ENCODE measurements at places on chromosomes 12 and 14.

GRCh38 chr14:55638665-55639064 lies 58.7 kb downstream of the KTN1 start:
- no peak overlapping the region for H3K27ac ChIP-seq
- H3K4me1 ChIP-seq = no peaks in the 10 kb centered on the region
- H3K27me3 ChIP-seq = no peaks in the 10 kb centered on the region
- peaks cover 61% of the 10 kb centered on the region for H3K36me3 ChIP-seq
- no peak overlapping the region for H3K4me3 ChIP-seq

GRCh38 chr12:68317047-68317667 lies 15.0 kb downstream of the MDM1 start:
- peaks cover 6% of the 10 kb centered on the region for H3K4me1 ChIP-seq
- no peaks in the 10 kb centered on the region for H3K36me3 ChIP-seq
- no peaks in the 10 kb centered on the region for H3K27me3 ChIP-seq
- no peak overlapping the region for H3K27ac ChIP-seq
- H3K4me3 ChIP-seq = no peak overlapping the region
- peak; percentile 17 for DNase-seq

DNA sequence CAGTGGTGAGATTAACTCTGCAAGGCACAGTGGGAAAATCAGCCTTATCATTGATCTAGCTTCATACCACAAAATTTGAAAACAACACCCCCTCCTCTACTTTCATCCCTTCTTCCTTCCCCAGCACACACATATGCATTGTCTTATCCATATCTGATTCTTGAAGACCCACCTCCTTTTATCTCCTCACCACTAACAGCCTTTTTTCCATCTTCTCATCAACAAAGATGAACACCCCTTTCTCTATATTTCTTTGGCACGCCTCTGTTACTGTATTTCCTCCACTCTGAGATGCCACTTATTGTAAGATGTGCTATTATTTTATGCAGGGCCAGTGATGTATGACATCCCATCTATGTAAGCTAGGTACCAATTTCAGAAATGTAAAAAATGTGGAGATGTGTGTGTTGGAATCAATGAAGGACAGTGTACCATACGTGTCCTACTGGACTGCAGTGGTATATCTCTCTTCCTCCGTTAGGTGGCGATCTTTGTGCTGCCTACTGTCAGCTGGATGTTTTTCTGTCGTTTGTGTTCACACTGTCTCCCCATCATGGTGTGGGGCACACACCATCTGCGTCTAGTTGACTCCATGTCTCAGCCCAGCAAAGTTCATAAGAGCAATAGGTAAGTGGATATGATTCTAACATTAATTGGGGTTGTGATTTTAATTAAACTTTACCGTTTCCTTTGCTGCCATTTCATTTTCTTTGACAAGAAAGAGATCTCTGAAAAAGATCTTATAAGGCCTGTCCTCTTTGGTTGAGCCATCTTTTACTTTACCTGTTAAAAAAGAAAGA lies 24.0 kb downstream of the CCDC38 start:
- H3K4me1 ChIP-seq = no peaks in the 10 kb centered on the region
- H3K4me3 ChIP-seq = no peak overlapping the region
- no peak overlapping the region for H3K27ac ChIP-seq
- H3K27me3 ChIP-seq = no peaks in the 10 kb centered on the region

DNA sequence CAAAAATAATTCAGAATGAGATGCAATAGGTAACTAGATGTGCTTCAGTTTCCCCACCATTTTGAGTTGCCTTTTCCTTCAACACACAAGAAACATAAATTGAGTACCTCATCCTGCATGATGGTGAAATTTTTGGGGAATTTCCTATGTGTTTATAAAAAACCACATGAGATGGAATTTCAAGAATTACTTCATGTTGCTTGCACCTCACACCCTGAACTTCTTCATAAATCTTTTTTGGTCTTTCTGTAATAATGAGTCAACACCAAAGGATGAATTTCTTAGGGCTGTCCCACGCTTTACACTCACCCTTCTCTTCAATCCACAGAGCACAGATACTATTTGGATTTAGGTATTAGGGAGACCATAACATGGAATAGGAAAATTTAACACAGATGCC lies 22.6 kb upstream of the LUM start:
- no peak overlapping the region for H3K4me3 ChIP-seq
- no peak for DNase-seq
- no peak overlapping the region for H3K27ac ChIP-seq

- DNase-seq = peak; percentile 54
- H3K4me3 ChIP-seq = peak overlapping the region; percentile 63
- H3K27me3 ChIP-seq = no peaks in the 10 kb centered on the region
- peaks cover 12% of the 10 kb centered on the region for H3K4me1 ChIP-seq
- no peaks in the 10 kb centered on the region for H3K36me3 ChIP-seq
These were observed 1.8 kb upstream of the ZNF839 start for GRCh38 chr14:102317564-102318248.

DNA sequence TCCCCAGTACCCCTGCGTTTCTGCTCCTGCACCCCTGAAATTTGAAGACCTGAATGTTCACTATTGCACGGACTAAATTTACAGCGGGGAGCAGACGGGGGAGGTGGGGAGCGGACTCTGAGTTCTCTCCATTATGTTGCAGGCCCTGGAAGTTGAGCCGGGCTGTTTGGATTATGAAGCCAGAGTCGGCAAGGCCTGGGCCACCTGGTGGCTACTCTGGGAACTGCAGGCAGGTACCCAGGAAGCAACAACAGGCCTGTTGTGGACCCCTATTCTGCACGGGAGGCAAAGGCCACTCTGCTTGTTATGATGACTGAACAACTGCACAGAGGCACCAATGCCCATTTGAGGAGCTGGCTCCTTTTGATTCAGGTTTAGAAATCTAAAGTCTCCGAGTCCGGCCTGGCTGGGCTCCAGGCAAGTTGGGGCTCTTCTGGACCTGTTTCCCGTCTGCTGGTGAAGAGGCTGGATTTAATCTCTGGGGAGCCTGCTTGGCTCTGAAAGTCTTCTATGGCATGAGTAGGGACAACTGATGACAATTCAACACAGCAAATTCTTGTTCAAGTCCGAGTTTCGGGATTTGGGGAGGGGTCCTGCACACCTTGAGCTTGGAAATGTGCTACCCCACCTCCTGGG lies 34.1 kb upstream of the FAM181A start:
- H3K4me3 ChIP-seq = no peak overlapping the region
- H3K27me3 ChIP-seq = no peaks in the 10 kb centered on the region
- H3K36me3 ChIP-seq = no peaks in the 10 kb centered on the region
- no peaks in the 10 kb centered on the region for H3K4me1 ChIP-seq
- DNase-seq = peak; percentile 68

- H3K4me3 ChIP-seq = no peak overlapping the region
- H3K27ac ChIP-seq = no peak overlapping the region
- peaks cover 52% of the 10 kb centered on the region for H3K27me3 ChIP-seq
- no peaks in the 10 kb centered on the region for H3K36me3 ChIP-seq
These were observed 6.7 kb downstream of the STAC3 start for GRCh38 chr12:57244312-57244696.

DNA sequence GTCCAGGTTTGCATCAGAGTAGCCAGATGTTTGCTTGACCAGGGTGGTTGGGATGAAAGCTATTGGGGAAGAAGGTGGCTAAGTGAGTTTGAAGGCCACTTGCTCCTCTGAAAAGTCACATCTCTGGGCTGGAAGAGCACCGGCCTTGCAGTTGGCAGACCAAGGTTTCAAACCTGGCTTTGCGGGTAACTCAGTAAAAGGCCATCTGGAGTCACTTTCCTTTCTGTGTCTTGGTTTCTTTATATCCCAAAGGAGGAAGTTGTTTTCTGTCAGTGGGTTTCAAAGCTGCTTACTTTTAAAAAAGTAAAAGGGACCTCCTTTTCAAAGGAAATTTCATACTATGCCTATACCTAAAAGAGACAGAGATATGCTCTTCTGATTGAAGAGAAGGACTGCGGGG lies 26.2 kb upstream of the CMA1 start:
- no peaks in the 10 kb centered on the region for H3K4me1 ChIP-seq
- H3K4me3 ChIP-seq = no peak overlapping the region
- H3K27ac ChIP-seq = no peak overlapping the region
- H3K27me3 ChIP-seq = no peaks in the 10 kb centered on the region
- DNase-seq = no peak

- no peaks in the 10 kb centered on the region for H3K4me1 ChIP-seq
- H3K27me3 ChIP-seq = no peaks in the 10 kb centered on the region
- no peaks in the 10 kb centered on the region for H3K36me3 ChIP-seq
- no peak for DNase-seq
- no peak overlapping the region for H3K27ac ChIP-seq
- H3K4me3 ChIP-seq = no peak overlapping the region
These were observed 60.3 kb downstream of the KLRG1 start for GRCh38 chr12:9049520-9050133.

DNA sequence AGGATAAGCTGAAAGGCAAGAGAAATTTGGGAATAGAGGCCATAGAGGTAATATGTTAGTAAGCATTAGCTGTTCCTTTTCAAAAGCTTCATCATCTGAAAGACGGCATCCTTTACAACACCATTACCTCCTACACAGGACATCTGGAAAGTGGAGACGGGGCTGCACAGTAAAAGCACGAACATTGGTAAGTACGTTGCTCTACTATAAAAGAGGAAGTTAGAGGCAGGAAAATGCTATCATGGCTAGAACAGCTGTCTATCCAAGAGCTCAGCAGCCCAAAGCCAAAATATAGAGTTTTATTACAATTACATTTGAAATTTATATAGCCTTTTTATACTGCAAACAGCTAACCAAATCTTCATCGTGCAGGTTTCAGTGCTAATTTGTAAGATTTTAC lies 172.3 kb upstream of the GRIP1 start:
- H3K4me3 ChIP-seq = no peak overlapping the region
- no peaks in the 10 kb centered on the region for H3K36me3 ChIP-seq
- H3K27ac ChIP-seq = no peak overlapping the region
- no peak for DNase-seq
- no peaks in the 10 kb centered on the region for H3K27me3 ChIP-seq

GRCh38 chr12:80636832-80637231 lies 70.6 kb upstream of the MYF6 start:
- DNase-seq = no peak
- H3K4me3 ChIP-seq = no peak overlapping the region
- H3K27me3 ChIP-seq = no peaks in the 10 kb centered on the region
- H3K4me1 ChIP-seq = no peaks in the 10 kb centered on the region
- no peaks in the 10 kb centered on the region for H3K36me3 ChIP-seq

DNA sequence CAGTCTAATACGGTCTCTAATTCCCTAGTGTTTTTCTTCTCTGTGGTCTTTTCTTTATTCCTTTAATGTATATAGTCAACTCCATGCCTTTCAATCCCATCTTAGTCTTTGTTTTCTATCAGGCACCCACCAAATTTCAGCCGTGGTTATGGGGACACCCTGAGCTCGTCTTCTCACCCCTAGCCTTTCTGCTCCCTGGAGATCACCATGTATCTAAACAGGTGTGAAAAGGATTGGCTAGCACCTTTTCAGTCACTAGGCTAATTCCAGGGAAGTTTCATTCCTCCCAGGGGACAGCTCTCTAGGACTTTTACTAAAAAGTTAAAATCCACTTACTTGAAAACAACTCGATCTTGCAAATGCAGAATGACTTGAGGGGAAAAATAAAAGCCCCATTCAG lies 291.3 kb downstream of the ETNK1 start:
- H3K27ac ChIP-seq = no peak overlapping the region
- no peak for DNase-seq
- H3K4me3 ChIP-seq = no peak overlapping the region
- H3K27me3 ChIP-seq = no peaks in the 10 kb centered on the region

DNA sequence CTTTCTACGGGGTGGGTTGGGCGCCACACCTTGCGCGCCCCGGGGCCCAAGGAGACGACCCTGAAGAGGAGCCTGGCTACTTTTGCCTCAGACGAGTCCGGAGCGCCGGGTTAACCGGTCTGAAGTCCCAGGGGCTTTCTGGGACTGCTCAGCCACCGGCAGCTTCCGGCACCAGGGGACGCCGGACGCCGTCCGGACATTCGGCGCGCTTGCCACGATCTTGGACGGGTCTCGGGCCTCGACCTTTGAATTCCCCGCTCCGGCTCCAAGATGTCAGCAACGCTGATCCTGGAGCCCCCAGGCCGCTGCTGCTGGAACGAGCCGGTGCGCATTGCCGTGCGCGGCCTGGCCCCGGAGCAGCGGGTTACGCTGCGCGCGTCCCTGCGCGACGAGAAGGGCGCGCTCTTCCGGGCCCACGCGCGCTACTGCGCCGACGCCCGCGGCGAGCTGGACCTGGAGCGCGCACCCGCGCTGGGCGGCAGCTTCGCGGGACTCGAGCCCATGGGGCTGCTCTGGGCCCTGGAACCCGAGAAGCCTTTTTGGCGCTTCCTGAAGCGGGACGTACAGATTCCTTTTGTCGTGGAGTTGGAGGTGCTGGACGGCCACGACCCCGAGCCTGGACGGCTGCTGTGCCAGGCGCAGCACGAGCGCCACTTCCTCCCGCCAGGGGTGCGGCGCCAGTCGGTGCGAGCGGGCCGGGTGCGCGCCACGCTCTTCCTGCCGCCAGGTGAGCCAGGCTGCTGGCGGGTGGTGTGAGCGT lies at the start of gene ACOT4:
Gene ACOT4 (plus strand): TSS at position 184 of the 760 bp plus-strand sequence. CDS start 87 bp downstream, at position 271.
- peak within 1 kb of the TSS; percentile 61 for H3K4me3 ChIP-seq
- DNase-seq = peak; percentile 56
- no peaks in the 10 kb centered on the region for H3K27me3 ChIP-seq
- peak within 1 kb of the TSS; percentile 66 for H3K27ac ChIP-seq

GRCh38 chr12:29561664-29562071 lies 64.2 kb upstream of the OVCH1 start:
- H3K27me3 ChIP-seq = no peaks in the 10 kb centered on the region
- DNase-seq = no peak
- no peak overlapping the region for H3K4me3 ChIP-seq
- peak overlapping the region; percentile 43 for H3K27ac ChIP-seq
- H3K4me1 ChIP-seq = peaks cover 6% of the 10 kb centered on the region

- no peak overlapping the region for H3K4me3 ChIP-seq
- H3K27me3 ChIP-seq = no peaks in the 10 kb centered on the region
- DNase-seq = no peak
- H3K27ac ChIP-seq = no peak overlapping the region
- H3K4me1 ChIP-seq = no peaks in the 10 kb centered on the region
These were observed 413.4 kb upstream of the USP15 start for GRCh38 chr12:61846765-61847164.

GRCh38 chr14:88882236-88882635 lies 57.8 kb downstream of the TTC8 start:
- H3K4me1 ChIP-seq = no peaks in the 10 kb centered on the region
- H3K27ac ChIP-seq = no peak overlapping the region
- no peak overlapping the region for H3K4me3 ChIP-seq
- H3K36me3 ChIP-seq = no peaks in the 10 kb centered on the region
- H3K27me3 ChIP-seq = no peaks in the 10 kb centered on the region

DNA sequence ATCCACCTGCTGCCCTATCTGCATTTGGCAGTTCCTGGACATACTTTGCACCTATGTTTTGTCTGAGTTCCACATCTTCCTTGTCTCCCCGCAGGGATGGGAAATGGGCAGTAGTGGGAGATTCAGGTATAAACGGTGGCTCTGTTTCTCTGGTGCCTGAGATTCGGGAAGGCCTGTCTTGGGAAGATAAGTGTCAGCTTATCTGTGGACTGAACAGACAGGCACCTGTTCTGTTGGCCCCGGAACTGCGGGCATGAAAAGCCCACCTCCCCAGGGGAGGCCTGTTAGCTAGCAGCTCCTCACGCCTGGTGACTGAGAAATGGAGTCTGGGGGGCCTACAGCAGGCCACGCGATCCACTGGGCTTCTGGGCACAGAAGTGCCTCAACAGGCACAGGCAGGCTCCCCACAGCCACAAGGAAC lies 5.8 kb downstream of the PHB2 start:
- H3K27ac ChIP-seq = peak overlapping the region; percentile 94
- H3K27me3 ChIP-seq = no peaks in the 10 kb centered on the region
- H3K4me3 ChIP-seq = peak overlapping the region; percentile 54
- H3K4me1 ChIP-seq = peaks cover 74% of the 10 kb centered on the region

Data from transverse colon (tissue), 4 donors.